Upper lobe of right lung (tissue), 1 donor: ENCODE measurements at places on chromosomes 5 and 9.

GRCh38 chr5:174096619-174097018, 51.1 kb downstream of the NSG2 start:
- DNase-seq, result no peak

- no peak for DNase-seq
Measured at GRCh38 chr5:4205398-4205797, 609.8 kb downstream of the IRX1 start.

- no peak for DNase-seq
Measured at GRCh38 chr5:63822614-63823013, 139.6 kb downstream of the HTR1A start.

- DNase-seq, result no peak
Measured at GRCh38 chr5:125375143-125375542, 628.7 kb upstream of the ZNF608 start.

DNA sequence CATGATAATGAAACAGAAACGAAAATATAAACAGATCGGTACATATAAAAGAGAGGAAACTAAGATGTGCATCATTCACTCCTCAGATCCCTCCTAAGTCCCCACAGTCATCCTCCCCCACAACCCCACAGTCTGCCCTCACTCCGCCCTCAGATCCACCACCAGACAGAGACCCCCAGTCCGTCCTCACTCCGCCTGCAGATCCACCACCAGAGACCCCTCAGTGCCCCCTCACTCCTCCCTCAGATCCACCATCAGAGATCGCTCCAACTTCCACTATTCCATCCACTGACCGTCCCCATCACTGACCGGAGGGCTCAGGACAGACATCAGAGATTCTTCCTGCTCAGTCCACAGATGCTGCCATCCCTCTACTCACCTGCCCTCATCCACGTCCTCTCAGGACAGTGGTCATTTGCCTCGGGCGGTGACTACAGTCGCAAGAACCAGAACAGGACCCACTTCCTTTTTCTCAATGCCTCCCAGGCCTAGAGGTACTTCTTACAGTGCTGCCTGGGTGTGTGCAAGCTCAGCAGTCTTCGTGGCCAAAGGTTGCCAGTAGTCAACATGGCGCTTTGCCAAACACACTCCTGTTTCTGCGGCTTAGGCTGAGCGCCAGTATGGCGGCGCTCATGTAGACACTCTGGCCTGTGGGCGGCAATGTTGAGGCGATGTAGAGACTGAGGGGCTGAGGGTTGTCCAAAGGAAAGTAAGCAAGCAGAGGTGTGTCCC, 8.3 kb upstream of the SPATA31C1 start:
- DNase-seq, result no peak

GRCh38 chr5:136518174-136518573, 152.8 kb upstream of the TRPC7 start:
- DNase-seq, result no peak

- DNase-seq, result no peak
Measured at GRCh38 chr5:54969856-54970828, 15.3 kb downstream of the ESM1 start.

- no peak for DNase-seq
Measured at GRCh38 chr9:68750255-68750654, 45.2 kb downstream of the PIP5K1B start.

GRCh38 chr9:93569621-93570174, 6.7 kb upstream of the PHF2 start:
- DNase-seq, result no peak

- peak; percentile 25 for DNase-seq
Measured at GRCh38 chr9:126111556-126111955, 215.1 kb upstream of the MVB12B start.

GRCh38 chr9:9041756-9042155, 1242.2 kb upstream of the DMAC1 start:
- DNase-seq, result no peak

GRCh38 chr9:114166614-114167572, 11.6 kb downstream of the COL27A1 start:
- peak; percentile 16 for DNase-seq

- no peak for DNase-seq
Measured at GRCh38 chr5:130227699-130228098, 323.4 kb downstream of the CHSY3 start.

GRCh38 chr9:37528652-37529471, 43.1 kb downstream of the POLR1E start:
- DNase-seq, result no peak

- DNase-seq, result no peak
Measured at GRCh38 chr5:73759771-73760170, 133.8 kb downstream of the ARHGEF28 start.

- no peak for DNase-seq
Measured at GRCh38 chr9:133359399-133360175, 3.2 kb downstream of the SURF2 start.
